G401 (cell line): ENCODE measurements at places on chromosomes 6 and 20. TPM values are rescaled to one million over a fixed set of nuclear protein-coding genes. Genes with fewer than 3 reads are reported as not detected.

- DNase-seq = no peak
Observed at GRCh38 chr6:54959820-54960219, 113.2 kb downstream of the FAM83B start.

- no peak for DNase-seq
Observed at GRCh38 chr6:130252527-130253237, 29.9 kb upstream of the SAMD3 start.

- DNase-seq = no peak
Observed at GRCh38 chr6:163825033-163825432, 410.5 kb downstream of the QKI start.

- DNase-seq = no peak
Observed at GRCh38 chr6:4264601-4265000, 129.2 kb upstream of the ECI2 start.

GRCh38 chr6:111222341-111222740 lies 135.0 kb downstream of the SLC16A10 start:
- no peak for DNase-seq

DNA sequence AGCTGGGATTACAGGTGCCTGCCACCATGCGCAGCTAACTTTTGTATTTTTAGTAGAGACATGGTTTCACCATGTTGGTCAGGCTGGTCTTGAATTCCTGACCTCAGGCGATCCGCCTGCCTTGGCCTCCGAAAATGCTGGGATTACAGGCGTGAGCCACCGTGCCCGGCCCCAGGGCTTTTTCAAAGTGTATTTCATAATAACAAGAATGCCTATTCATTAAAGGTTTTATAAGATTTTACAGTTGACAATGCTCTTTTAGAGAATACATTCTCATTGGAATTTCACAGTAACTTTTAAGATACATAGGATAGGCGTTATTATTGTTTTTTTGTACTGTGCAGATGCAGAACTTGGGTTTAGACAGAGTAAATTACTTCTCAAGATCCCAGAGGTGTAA lies 52.6 kb upstream of the PTPRK start:
- no peak for DNase-seq

- DNase-seq = no peak
Observed at GRCh38 chr20:15711177-15711576, 862.1 kb downstream of the KIF16B start.

DNA sequence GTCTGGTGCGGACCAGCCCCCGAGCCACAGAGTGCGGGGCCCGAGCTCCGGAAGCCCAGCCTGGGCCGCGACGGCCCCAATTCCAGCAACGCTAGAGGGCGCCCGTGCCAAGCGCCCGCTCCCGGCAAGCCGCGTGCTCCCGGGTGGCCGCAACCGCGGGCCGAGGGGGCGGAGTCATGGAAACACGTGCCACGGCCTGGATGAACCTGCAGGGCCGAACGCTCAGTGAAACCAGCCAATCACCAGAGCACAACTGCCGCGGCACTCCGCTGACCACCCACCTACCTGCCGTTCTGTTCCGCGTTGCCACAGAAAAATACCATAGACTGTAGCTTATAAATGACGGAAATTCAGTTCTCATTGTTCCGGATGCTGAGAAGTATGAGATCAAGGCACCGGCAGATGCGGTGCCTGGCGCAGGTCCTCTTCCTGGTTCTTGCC lies 85.7 kb upstream of the FOXC1 start:
- DNase-seq = peak; percentile 17

GRCh38 chr20:595330-596308 lies 14.5 kb downstream of the TCF15 start:
- DNase-seq = no peak

The TMC2 gene
- not detected in 2 replicates for total RNA-seq

The LGSN gene
- not detected in 2 replicates for total RNA-seq
